ENCODE measurements at places on chromosomes 5 and 9. TPM values are rescaled to one million over a fixed set of nuclear protein-coding genes. Genes with fewer than 3 reads are reported as not detected.

DNA sequence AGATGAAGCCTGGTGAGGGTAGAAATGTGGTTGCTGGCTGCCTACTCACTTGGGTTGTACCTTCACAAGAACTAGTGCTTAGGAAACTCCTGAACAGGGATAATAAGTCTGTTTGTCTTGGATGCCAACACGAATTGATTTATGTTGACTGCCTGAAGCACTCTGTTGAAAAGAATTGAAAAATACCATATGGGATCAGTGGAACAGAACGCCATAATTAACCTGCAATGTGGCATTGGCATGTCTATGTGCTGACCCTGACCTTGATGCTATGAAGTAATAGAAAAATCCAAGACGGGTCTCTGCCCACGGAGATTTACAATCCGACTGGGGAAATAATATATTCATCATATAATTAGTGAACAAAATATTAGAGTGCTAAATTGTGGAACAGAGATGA is 10.5 kb downstream of the LIX1 start:
- H3K27me3 ChIP-seq: peaks cover 2% of the 10 kb centered on the region
- H3K27ac ChIP-seq: no peak overlapping the region
- H3K4me3 ChIP-seq: no peak overlapping the region
- DNase-seq: no peak
- H3K4me1 ChIP-seq: no peaks in the 10 kb centered on the region
- H3K36me3 ChIP-seq: no peaks in the 10 kb centered on the region

DNA sequence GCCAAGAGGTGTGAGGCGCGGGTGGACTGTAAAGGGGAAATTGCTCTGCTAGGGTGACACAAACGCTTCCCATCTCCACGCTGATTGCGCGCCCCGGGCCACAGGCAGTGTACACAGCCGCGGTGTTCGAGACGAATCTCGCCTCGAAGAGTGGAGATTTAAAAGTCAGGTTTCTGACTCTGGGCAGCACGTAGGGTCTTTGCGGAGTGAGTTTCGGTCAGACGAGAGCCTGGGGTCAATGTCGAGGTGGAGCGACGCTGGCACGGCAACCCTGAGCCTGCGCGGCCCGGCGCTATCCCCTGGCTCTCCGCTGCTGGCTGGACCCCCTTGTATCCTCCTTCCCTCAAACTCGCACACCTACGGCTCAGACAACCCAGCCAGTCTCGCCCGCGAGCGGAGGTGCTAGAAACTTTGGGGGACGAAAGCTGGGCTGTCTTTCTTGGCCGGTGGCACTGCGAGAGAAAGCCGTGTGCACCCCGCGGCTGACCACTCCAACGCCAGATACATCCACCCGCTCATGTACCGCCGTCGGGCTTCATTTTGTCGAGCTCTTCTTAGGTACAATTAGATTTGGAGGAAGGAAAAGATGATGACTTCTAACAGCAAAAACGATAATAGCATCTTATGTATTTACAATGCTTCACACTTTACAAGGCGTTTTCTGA is 5.4 kb upstream of the FOXB2 start:
- DNase-seq: no peak
- no peaks in the 10 kb centered on the region for H3K36me3 ChIP-seq
- H3K27ac ChIP-seq: no peak overlapping the region
- peaks cover 41% of the 10 kb centered on the region for H3K27me3 ChIP-seq
- H3K4me1 ChIP-seq: peaks cover 8% of the 10 kb centered on the region

DNA sequence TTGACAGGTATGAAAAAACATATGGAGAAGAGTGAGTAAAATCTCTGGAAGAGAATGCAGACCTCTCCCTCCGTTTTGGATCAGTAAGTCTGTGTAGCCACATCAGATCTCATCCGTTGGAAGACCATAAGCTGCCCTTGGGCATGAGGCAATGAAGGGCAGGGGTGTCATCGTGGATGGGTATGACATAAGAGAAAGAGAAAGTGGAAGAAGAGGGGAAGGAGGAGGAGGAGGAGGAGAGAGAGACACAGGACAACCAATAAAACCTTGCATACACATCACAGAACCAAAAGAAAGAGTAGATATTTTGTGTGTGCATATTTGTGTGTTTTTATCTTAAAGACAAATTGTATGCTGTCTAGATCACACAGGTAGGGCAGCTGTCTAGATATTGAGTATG is 50.7 kb downstream of the PRRC1 start:
- H3K36me3 ChIP-seq: no peaks in the 10 kb centered on the region
- H3K27ac ChIP-seq: no peak overlapping the region

DNA sequence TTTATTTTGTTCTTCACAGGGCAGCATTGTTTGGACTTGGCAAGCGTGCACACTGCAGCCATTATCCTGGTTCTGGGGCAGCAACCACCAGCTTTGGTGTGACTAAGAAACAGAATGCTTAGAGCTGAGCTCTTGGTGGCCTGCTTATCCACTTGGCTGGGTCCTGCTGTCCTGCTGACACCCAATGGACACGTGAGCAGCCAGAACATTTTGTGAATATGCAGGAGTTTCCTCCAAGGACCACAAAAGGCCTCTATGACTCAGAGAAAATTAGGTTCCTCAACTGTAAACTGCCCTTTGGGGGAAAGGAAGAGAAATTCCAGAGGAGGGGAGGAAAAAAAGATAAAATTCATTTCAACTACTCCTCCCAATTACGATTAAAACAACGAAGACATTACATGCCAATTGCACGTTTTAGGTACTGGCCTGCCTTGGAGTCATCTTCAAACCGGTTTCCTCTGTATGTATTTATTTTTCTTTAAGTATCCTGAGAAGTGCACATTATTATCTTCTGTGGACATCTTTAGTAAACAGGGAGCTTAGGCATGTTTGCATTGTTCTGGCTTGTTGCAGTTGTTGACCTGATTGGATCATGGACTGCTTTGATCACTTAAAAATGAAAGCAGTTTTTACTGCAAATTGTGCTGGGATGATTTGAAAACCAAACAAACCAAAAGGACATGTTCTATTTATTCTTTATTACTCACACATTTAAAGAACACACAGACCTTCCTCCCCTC is 82.3 kb upstream of the TLE4 start:
- no peaks in the 10 kb centered on the region for H3K36me3 ChIP-seq
- no peak overlapping the region for H3K4me3 ChIP-seq
- DNase-seq: no peak
- H3K27me3 ChIP-seq: no peaks in the 10 kb centered on the region

DNA sequence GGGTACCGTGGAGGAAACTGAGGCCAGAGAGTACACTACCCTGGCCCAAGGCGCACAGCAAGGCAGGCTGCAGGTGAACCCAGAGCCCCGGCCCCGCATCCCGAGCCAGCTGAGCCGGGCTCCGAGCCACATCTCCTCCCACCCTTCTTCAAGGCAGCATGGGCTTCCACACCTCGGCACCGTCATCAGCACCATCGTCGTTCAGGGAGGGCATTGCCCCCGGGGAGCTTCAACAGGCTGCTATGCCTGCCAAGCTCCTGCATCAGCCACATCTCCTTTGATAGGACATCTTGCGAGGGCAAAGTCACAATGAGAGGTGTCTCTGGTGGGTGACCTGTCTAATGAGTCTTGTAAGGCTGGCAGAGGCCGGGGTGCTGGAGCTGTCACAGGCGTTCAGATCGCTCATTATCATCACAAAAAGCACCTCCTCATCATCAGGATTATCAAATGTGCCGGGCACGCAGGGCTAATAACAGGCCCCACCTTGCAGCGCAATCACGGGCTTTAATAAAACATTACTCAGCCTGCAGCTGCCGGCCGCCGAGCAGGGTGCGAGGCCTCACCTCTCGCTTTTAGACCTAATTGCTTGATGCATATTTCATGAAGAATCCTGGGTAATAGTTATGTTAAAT is 20.0 kb upstream of the SLC25A51 start:
- H3K27ac ChIP-seq: no peak overlapping the region
- H3K36me3 ChIP-seq: no peaks in the 10 kb centered on the region
- H3K27me3 ChIP-seq: no peaks in the 10 kb centered on the region

DNA sequence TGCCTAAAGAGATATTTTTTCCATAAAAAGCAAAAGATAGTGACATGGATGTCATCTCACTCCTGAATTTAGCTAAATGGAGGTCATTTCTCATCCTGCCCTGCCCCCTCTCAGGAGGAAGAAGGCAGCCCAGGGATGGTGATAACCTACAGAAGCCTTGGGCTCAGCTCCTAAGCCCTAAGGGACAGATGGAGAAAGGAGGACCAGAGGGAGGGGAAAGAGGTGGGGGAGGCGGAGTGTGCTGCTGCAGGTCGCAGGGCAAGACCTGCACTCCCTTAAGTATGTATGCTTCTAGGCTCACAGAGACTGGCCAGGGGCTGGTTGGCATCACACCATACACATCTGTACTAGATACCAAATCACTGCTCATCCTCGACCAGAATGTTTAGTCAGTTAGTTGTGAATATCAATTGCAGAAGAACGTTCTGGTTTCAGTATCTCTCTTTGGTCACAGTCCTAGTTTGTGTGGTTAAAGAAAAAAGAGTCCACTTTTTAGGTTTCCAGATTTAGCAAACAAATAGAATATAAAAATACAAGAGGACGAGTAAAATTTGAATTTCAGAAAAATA is 18.4 kb upstream of the CDKN2AIPNL start:
- H3K27ac ChIP-seq: no peak overlapping the region
- no peak for DNase-seq
- H3K27me3 ChIP-seq: peaks cover 6% of the 10 kb centered on the region
- H3K4me1 ChIP-seq: no peaks in the 10 kb centered on the region
- H3K36me3 ChIP-seq: no peaks in the 10 kb centered on the region

GRCh38 chr5:125033602-125034001 is 287.2 kb upstream of the ZNF608 start:
- H3K27ac ChIP-seq: no peak overlapping the region
- no peak overlapping the region for H3K4me3 ChIP-seq
- no peak for DNase-seq
- H3K27me3 ChIP-seq: no peaks in the 10 kb centered on the region
- H3K4me1 ChIP-seq: no peaks in the 10 kb centered on the region

GRCh38 chr9:136805207-136805740 is 2.5 kb upstream of the RABL6 start:
- DNase-seq: no peak
- peaks cover 46% of the 10 kb centered on the region for H3K4me1 ChIP-seq
- no peak overlapping the region for H3K4me3 ChIP-seq

DNA sequence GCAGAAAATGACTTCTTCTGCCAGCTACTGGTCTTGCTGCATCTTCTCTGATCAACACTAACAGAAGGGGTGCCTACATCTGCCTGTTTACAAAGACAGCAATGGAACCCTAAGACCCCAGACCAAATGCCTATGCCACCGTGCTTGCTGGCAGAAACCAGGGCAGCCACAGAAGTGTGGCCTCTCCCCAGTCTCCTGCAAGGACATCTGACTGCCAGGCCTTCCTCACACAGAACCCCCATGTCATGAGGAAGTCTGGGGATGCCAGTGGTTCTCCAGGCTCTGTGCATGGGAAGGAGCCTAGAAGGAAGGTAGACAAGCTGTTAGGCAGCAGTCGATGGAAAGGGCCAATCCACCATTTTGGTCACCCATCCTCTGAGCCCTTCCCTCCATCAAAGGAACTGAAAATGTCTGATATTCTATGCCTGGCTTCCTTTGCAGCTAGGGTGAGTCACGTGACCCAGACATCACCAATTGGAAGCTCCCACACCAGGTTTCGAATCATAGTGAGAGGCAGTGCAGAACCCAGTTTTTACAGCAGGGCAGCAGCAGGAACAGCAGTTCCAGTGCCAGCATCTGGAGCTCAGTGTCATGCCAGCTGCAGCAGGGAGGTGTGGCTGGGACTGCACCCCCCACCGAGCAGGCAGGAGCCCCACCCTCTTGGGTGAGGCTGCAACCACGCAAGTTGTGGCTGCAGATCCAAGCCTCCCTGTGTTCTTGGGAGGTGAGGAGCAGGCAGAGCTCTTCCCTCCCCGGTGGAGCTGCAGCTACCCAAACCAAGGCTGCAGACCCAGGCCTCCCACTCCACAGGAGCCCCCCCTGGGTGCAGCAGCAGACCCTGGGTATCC is 123.4 kb downstream of the OLFM1 start:
- H3K36me3 ChIP-seq: no peaks in the 10 kb centered on the region
- H3K4me3 ChIP-seq: no peak overlapping the region
- H3K27me3 ChIP-seq: no peaks in the 10 kb centered on the region
- no peak overlapping the region for H3K27ac ChIP-seq
- DNase-seq: no peak

GRCh38 chr5:146027751-146028150 is 77.6 kb downstream of the PLAC8L1 start:
- no peak overlapping the region for H3K4me3 ChIP-seq
- no peaks in the 10 kb centered on the region for H3K4me1 ChIP-seq
- no peak for DNase-seq
- H3K27ac ChIP-seq: no peak overlapping the region

GRCh38 chr5:172311026-172311425 is 27.5 kb upstream of the UBTD2 start:
- no peak for DNase-seq
- no peaks in the 10 kb centered on the region for H3K4me1 ChIP-seq
- no peak overlapping the region for H3K27ac ChIP-seq
- no peak overlapping the region for H3K4me3 ChIP-seq
- H3K27me3 ChIP-seq: no peaks in the 10 kb centered on the region

DNA sequence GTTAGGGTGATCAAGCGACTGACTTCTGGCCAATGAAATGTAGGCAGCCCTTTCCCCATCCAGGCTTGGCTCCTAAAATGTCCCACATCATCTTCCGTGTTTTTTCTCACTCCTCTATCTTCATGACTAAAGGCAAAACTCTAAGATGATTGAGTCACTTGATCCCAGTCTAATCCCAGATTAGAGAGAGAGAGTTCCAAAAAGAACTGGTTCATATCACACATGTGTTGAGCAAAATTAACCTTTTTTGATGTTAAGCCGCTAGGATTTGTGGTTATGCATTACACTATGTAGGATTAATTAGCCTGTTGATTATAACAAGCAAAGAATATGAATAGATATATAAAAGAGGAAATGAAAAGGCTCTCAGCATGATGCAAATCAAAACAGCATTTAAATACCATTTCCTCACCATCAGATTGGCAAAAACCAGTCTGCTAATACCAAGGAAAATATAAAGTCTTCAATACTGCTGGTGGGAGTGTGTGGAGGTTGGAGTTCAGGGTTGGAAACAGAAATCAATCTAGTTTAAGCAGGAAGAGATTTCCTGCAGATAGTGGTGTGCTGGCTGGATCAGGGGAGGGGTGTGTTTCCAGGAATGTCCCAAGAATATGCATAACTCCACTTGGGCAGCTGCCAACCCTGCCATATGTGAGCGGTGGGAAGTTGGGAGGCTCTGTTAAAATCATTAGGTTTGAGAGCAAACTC is 187.6 kb upstream of the S1PR3 start:
- H3K4me3 ChIP-seq: no peak overlapping the region
- H3K27me3 ChIP-seq: no peaks in the 10 kb centered on the region
- no peak overlapping the region for H3K27ac ChIP-seq
- H3K36me3 ChIP-seq: no peaks in the 10 kb centered on the region

The SPINK13 gene
- not detected for polyA plus RNA-seq

The F12 gene
- polyA plus RNA-seq: 0.20 TPM

The DNAJA1 gene
- 106 TPM for polyA plus RNA-seq

The FST gene
- polyA plus RNA-seq: 0.10 TPM

The KCNIP1 gene
- polyA plus RNA-seq: not detected
